ENCODE measurements at places on chromosomes 3 and 15.

DNA sequence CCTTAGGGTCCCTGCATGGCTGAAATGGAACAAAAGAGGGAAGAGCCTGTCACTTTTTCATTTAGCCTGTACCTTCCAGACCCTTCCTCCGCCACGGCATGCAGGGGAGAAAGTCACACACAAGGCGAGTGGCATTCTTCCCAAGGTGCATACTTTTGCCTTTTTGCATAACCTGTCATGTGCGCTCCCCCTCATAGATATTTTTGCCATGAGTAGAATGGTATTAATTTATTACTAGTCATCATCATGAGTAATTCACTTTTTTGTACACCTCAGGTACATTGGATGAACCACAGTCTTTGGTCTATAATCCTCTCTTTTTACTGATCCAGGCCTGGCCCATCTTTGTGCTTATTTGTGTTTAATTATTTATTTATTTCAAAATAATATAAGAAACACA, 8.9 kb upstream of the BUB1B start:
- DNase-seq, result no peak

- no peak for DNase-seq
These were observed 274.1 kb downstream of the SHQ1 start for GRCh38 chr3:72574144-72574543.

- DNase-seq, result peak; percentile 80
These were observed 77.8 kb downstream of the NBEAL2 start for GRCh38 chr3:47057212-47057671.

- DNase-seq, result no peak
These were observed 519.3 kb upstream of the CADM2 start for GRCh38 chr3:84439476-84439875.

DNA sequence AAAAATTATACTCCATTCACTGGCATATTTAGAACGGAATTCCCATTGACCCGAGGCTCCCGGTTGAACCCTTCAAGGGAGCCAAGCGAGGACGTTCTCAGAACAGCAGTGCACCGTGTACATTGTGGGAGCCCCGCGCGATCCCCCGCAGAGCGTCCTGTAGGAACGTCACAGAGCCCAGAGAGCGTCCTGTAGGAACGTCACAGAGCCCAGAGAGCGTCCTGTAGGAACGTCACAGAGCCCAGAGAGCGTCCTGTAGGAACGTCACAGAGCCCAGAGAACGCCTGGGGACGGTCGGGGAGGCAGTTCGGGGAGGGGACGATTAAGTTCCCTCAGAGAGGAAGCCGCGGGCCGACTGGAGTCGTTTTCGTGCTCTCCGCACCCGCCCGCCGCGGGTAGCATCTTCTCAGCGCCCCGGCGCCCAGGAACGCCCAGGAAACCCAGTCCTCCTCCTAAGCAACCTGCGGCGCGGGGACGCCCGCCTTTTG, 506 bp upstream of the ATP1B3 start:
- no peak for DNase-seq

GRCh38 chr3:183854318-183855035, 29.1 kb upstream of the MAP6D1 start:
- no peak for DNase-seq

- DNase-seq, result peak; percentile 69
These were observed 2.0 kb downstream of the ANKRD28 start for GRCh38 chr3:15795651-15796308.

- no peak for DNase-seq
These were observed 1.4 kb downstream of the RPSA start for GRCh38 chr3:39407773-39408492.

GRCh38 chr3:52202384-52203077, 4.6 kb downstream of the ALAS1 start:
- no peak for DNase-seq

DNA sequence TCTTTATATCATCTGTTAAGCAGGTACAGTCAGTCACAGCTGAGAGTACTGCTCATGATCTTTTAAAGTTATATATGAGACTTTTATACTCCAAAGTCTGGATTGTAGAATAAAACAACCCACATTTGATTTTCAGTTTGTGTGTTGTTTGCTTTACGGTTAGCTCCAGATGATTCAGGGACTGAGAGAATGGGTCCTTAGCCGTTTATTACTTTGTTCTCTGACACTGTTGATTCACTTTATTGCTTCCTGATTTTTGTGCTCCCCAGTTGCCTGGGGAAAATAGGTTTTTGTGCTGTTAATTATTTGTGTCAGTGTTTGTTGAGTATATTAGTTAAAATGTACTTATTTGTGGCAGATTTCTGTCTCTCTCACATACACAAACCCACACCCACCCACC, 8.6 kb upstream of the EBLN2 start:
- DNase-seq, result no peak

DNA sequence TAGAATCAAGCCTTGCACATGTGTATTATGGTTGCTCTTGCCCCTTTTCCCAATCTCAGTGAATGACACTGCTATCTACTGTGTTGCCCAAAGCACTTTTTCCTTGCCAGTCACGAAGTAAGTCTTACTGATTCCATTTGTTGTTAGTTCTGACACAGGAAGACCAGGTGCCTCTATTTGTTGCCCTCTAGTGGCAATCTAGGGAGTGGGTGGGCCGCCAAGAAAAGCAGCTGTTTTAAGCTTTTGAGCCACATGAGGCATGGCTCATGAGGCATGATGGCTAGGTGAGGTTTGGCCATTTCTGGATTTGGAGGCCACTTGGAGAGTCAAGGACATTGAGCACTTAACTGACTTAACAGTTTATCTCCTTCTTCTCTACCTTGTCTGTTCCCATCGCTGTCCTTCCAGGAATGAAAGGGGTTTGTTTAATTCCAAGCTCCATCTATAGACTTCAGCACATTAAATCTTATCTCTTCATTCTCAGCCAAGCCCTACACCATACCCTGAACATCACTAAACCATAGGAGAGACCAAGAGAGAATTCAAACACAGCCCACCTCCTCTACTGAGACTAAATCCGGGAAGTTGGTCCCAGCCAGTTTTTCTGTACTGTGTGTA, 103.1 kb downstream of the HCN4 start:
- DNase-seq, result peak; percentile 54

GRCh38 chr3:146092230-146092629, 68.8 kb downstream of the PLOD2 start:
- no peak for DNase-seq

- no peak for DNase-seq
These were observed at the start of gene C3orf22 for GRCh38 chr3:126558336-126559071. Gene C3orf22 (minus strand): TSS chr3:126558932. CDS start chr3:126553390, 5,542 bp downstream.

GRCh38 chr3:36680952-36681351, 83.4 kb downstream of the DCLK3 start:
- DNase-seq, result no peak

- DNase-seq, result no peak
These were observed 9.8 kb downstream of the MSL2 start for GRCh38 chr3:136186344-136186743.

DNA sequence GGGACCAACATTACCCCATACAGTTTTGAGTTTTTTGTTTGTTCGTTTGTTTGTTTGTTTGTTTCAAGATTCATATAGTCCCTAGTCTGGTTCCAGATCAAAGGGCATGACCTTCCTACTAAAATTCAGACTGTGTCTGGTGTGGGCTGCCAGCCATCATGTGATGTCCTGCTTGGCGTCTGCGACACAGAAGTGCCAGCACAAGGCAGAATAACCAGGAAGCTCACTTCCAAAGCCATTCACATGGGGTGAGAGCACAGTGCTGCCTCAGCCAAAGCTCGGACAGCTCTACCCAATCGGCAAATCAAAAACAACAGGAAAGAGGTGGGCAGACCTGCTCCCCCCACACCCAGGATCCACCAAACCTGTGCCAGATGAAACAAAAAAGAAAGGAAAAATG, 142.6 kb upstream of the THBS1 start:
- no peak for DNase-seq

- no peak for DNase-seq
These were observed 112.2 kb upstream of the ETV5 start for GRCh38 chr3:186220911-186221645.

DNA sequence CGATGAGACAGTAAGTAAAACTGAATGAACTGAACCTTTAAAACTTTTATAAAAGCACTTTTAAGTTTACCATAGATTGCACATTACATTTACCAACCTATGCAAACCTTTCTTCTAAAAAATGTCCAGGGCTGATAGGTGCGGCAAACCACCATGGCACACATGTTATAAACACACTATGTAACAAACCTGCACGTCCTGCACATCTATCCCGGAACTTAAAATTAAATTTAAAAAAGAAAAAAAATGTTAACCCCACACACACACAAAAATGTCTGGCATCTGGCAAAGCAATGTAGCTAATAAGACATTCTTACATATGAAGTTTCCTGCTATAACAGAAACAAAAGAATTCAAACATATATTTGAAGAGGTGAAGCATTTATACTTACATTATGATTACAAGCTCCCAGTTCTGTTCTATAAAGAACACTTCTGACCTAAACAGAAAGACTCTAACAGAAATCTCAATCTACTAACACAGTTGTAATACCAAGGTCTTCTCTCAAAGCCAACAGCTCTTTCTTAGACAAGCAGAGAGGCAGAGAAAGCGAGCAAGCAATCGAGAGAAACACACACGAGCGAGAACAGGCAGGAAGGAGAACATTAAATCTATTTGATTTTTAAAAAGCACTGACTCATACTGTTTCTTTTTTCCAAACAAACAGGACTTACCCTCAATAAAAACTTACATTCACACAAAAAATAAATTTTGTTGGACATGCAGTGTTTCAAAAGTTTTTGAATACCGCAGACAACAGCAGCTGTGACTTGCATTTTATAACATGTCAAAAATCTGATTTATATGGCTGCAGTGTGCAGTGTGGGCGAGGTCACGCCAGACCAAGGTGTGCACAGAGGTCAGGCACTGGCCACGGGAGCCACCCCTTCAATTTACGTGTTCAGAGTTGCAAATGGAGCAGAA, at the start of gene NRG4:
Gene NRG4 (minus strand): TSS at position 798 of the 925 bp plus-strand sequence. CDS start 1,194 bp downstream, outside the sequence.
- no peak for DNase-seq

DNA sequence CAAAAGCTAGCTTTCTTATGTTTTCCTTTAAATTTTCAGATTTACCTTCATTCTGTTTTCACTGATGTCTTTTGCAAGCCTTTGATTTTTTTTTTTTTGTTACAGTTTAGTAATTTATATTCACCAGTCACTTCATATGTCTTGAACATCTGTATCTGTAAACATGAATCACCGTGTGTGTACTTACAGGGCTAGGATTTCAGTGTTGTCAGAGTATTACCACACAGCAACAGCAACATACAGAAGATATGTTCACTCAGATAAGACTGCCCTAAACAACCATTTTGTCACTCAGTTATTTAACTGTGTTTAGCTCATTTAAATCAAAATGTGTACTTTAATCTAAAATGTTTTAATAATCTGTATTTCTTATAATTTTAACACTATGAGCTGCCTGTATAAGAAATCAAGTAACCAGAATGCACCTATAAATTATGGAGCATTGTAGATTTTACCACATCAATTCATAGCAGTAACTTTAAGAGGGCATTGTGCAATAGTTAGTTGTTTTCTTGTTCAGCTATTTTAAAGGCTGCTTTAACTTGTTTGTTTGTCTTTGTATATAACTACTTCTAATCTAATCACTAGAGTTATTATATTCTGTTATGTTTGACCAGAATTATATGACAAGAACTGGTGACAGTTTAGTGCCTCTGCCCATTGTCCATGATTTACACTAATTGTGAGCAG, 50.4 kb downstream of the GHSR start:
- DNase-seq, result no peak

GRCh38 chr3:44992555-44993470, 16.8 kb downstream of the EXOSC7 start:
- DNase-seq, result peak; percentile 18

- no peak for DNase-seq
These were observed 772.4 kb upstream of the NR2F2 start for GRCh38 chr15:95558131-95558530.

- DNase-seq, result no peak
These were observed 331.0 kb upstream of the IL12A start for GRCh38 chr3:159657629-159658028.

- no peak for DNase-seq
These were observed 85.2 kb upstream of the ANKRD34C start for GRCh38 chr15:79197285-79197684.

DNA sequence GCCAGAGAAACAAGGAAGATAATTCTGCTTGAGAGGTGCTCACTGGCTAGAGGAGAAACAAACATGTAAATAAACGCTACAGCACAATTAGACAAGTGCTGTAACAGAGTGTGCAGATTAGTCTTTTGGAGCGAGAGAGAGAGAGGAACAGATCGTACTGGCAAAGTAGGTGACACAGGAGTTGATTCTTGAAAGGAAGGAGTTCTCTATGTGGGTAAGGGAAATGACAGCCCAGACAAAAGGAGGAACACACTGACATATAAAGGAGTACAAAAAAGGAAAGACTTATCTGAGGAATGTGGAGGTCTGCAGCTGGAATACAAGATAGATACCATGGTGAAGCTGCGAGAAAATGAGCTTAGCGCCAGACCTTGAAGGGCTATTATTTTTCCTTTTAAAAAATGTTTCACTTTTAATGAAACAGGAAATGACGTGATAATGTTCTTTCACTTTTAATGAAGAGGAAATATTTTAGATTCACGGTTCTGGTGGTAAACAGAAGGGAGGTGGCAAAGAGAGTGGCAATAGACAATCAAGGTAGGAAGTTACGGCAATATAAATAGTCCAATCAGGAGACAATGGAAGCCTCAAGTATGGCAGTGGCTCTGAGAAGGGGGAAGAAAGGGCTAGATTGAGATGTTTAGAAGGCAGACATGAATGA, 202.9 kb downstream of the VPS13C start:
- DNase-seq, result peak; percentile 42

DNA sequence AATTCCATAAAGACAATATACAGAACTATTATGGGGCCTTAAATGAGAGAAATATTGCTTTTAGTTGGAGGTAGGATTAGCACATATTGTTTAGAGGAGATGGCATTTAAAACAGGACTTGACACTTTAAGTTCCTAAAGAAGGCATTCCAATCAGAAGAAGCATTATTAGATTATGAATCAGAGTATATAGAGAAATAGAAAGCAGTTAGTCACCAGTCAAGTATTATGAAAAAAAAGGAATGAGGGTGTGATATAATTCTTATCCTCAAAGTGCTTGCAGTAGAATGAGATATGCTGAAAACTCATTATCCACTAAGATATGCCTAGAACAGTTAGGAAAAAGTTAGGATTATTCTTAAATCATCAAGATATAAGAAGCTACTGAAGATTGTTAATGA, 456.2 kb downstream of the ZNF385D start:
- no peak for DNase-seq

GRCh38 chr3:150547045-150547741, 606 bp downstream of the EIF2A start:
- DNase-seq, result peak; percentile 56

DNA sequence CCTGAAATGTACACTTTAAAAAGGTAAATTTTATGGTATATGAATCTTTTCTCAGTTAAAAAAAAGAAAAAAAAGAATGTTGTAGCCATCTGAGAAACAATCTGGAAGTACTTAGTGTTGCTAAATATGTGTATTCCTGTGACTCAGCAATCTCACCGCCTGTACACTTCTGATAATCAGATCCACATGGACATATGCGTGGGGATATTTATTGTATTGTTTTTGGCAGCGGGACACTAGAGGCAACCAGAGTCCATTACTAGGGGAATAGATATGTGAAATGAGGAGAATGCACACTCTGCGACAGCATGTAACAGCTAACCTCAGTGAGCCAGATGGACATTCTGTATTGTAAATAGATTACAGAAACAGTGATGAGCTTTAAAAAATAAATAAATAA, 65.4 kb downstream of the AQP9 start:
- no peak for DNase-seq

All from CD4-positive, alpha-beta T cell treated with Interleukin-15 for 4 hours (primary cell).